CD4-positive, alpha-beta T cell (primary cell): ENCODE measurements at places on chromosomes 7 and 10. TPM values are rescaled to one million over a fixed set of nuclear protein-coding genes. Genes with fewer than 3 reads are reported as not detected.

C10orf105 gene
- 0.36 TPM for total RNA-seq

LLCFC1 gene
- total RNA-seq: not detected

ACSL5 gene
- total RNA-seq: 11.4 TPM

DNA sequence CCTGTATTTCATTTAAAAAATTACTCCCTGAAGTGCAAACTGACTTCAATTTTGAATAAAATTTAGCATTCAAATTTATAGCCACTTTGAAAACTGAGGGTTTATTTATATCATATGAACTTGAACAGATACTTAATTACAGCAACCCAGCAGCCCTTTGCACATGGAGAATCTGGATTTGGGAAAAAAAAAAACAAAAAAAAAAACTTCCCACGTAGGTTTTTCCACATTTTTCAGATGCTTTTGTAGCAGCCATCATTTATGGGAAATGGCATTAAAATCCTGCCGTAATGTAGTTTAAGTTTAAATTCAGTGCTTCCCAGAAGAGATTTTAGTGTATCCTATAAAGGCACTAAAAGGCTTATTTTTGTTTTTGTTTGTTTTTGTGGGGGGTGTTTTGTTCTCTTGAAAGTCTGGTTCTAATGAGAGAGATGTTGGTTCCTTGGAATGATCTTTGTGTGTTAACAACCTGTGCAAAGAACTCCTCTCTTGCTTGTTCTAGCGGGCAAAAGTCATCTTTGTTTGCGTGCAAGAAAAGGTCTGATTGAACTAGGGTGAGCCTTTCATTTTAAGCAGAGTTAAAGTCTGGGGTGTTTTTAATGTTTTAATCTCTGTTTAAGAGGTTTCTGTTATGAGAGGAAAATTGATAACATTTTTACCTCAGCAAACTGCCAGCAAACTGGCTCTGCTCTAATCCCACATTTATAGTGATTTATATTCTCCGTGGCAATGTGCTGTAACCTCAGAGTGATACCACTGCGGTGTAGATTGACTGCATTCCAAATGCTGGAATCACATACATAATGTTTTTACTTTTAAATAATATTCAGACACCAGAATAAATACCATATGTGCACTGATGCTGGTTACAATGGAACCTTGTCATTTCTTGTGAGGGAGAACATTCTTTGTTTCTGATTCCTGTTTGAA lies 105.5 kb downstream of the WNT2 start:
- DNase-seq: no peak

DNA sequence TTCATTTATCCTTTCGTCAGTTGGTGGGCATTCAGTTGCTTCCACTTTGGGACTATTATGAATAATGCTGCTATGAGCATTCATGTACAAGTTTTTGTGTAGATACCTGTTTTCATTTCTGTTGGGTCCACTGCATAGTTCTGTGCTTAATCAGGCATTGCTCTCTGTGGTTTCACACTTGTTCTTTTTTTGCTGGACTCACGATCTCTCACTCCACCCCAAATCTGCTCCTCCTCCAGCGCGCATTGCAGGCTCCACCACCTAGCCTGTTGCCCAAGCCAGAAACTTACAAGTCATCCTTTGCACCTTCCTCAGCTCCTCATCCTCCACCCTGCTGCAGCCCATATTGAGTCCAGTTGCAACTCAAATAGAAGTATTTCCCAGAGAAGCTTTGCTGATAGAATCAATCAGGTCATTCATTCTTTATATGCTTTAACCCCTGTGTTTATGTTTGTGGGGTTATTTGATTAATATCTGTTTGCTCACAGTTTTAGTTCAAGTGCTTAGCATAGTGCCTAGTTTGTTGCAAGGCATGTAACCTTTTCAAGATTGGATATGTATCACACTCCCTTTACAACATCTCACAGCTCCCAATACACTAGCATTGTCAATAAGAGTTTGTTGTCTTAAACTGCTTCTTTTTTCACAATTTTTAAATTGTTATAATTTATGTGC lies 16.6 kb upstream of the AFAP1L2 start:
- DNase-seq: no peak

- no peak for DNase-seq
Observed at GRCh38 chr7:49776994-49777393, 3.6 kb downstream of the VWC2 start.

DNA sequence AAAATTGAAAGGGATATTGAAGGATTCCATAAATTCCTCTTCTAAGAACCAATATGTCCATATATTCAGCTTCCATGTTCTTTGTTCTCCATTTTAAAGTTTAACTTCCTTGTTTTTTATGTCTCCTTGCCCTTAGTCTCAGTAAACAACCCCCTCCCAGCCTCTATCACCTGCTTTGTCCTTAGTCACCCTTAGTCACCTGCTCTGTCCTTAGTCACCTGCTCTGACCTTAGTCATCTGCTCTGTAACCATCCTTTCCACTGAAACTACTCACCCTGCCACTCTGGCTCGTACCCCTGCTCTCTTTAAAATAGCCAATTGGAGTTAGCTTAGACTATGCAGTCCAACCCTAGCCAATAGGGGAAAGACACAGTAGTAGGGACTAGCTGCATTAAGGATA lies 136.2 kb upstream of the TMEM106B start:
- DNase-seq: no peak

DNA sequence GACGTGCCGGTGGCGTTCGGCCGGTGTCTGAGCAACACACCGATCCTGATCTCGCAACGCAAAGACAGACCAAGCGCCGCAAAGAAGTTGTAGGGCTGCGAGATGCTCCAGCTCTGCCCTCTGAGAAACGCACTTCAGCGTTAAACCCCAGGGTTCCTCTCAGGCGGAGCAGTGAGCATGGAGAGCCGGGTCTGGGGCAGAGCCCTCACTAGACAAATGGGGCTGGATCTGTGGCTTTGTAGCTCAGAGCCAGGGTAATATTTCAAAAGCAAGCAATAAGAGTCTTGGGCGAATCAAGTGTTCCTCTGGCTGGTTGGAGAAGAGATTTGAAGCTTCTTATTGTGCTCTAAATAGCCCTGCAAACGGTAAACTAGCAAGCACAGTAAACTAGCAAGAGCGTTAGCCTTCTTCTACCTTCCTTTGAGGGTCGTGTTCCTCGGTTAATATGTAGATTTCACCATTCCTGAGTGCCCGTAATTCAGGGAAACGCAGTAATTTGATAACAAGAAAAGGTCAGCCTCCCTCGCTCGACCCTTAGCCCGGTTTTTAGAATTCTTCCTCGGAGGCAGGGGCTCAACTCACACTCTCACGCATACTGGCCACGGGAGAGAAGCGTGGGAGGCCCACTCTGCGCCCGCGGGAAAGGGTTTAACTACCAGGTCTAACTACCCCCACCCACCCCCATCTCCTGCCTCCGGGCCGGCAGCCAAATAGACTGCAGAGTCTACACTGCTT lies 6.7 kb downstream of the SKAP2 start:
- no peak for DNase-seq
